ENCODE measurements at places on chromosomes 5 and 9.

DNA sequence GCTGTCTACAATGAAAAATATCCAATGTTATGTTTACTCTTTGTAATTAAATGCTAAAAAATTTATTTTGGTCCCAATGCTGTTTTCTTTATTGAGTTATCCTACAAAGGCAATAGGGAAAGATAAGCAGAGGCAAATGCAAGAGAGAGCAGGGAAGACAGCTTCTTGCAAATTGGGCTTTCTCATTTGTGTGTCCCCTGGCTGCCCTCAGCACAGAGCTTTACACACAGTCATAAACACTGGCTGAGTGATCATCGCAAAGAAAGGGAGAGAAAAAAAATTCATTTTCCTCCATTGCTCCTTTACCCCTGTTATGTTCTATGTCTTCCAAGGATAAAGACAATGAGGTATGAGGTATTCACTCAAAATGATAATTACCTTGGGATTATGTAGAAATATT, 2.3 kb upstream of the TSSK1B start:
- no peak for DNase-seq

DNA sequence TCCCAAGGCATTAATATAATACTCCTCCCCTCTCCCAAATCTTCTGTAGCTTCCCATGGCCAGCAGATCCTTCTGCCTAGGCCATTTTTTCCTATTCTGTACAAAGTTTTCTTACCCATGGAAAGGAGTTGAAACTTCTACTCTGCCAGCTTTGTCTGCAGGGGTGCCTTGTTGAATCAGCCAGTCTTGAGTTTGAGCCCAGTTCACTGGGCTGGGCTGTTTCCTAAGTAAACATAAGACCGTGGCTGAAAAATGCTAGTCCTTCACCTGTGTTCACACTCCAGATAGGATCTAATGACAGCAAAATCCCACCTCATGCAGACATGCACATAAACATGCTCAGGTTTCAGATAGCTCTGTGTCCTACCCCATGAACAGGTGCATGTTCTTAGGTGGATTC, 10.4 kb downstream of the TEX48 start:
- DNase-seq = no peak

- no peak for DNase-seq
Measured at GRCh38 chr5:5145651-5146529, 5.8 kb downstream of the ADAMTS16 start.

DNA sequence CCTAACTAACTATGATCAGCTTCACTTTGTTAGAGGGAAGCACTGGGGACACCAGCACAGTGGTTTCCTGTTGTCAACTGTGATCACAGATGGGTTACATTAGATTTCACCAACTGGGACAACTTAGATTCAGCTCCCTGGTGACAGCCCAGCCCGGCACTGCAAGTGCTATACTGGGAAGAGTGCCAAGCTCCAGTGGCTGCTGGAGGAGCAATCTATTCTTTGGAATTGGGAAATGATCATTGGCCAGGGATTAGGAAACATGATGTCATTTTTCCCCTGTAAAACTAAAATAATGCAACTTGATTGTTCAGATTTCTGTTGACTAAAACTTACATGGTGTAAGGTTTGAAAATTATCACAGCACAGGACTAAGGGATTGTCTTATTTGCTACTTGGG, 33.2 kb downstream of the PTGR1 start:
- no peak for DNase-seq

DNA sequence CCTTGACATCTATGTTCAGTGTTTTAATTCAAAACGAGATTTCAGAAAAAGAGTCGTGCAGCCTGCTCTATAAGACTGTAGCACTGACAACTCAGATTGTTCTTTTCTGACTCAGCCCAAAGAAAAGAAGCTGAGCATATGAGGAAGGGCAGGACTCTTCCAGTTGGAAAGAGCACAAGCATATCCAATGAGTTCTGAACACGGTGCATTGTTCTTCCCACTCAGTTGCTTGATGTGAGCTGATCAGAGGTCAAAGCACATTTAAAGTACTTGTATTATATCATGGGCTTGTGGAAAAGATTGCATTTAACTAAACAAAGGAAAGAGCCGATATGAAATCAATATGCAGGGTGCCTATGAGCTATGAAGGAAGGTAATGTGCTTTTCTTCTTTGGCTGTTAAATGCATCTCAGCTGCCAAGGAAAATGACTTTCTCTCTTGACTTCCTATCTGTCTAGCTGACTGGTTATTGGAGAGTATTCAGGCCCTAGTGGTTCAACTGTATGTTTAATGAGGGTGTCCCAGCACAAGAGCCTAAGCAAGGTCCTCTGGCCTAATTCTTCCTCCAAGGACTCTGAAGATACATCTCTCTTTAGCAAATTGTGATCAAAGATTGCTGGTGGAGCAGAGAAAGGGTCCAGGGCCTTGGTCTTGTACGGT, 226.6 kb upstream of the PPP1R2B start:
- DNase-seq = no peak

DNA sequence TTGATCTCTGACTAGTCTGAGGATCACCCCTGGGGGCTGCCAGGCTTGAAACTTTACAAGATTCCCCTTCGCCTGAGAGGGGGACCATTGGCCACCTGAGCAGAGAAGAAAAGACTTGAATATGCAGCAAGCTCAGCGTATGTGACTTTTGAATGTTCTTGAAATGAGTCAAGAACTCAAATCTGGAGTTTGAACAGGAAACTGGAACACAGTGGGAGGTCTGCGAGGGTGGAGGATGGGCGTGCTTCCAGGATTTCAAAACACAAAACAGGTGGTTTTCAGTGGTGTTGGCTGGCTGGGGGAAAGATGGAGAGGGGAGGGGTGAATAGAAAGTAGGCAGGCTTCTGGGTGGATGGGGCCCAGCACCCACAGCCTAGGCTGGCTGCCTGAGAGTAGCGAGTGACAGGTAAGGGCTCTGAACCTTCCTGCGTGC, 40.6 kb downstream of the TMEM174 start:
- DNase-seq = no peak

- no peak for DNase-seq
Measured at GRCh38 chr9:15423231-15423985, 732 bp downstream of the SNAPC3 start.

GRCh38 chr5:83227611-83228010, 150.3 kb downstream of the XRCC4 start:
- DNase-seq = no peak

GRCh38 chr5:104977529-104977928, 1414.9 kb upstream of the NUDT12 start:
- no peak for DNase-seq

DNA sequence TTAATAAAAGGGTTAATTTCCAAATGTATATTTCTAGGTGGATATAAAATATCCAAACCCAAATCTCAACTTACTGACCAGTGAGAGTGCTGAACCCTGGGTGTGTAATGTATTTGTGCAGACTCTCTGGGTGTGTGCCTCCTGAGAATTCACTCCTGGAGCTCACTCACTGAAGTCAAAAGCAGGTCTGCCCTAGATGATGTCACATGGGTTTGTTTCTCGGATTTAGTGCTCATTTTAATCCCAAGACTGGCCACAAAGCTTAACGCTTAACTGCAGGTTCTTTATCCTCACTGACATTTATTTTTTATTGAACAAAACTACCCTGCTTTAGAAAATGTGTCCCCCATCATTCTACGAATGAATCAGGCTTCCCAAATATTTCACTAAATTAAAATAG, 179.4 kb downstream of the PPP2R2B start:
- no peak for DNase-seq

- no peak for DNase-seq
Measured at GRCh38 chr5:76219636-76220035, 136.5 kb downstream of the SV2C start.

Measured in stimulated activated CD8-positive, alpha-beta memory T cell treated with anti-CD3 and anti-CD28 coated beads, Interleukin-15, amount 100 ng/mL, for 1 hour (primary cell).